Psoas muscle (tissue), 8 donors: ENCODE measurements at places on chromosomes 7 and 10. TPM values are rescaled to one million over a fixed set of nuclear protein-coding genes. Genes with fewer than 3 reads are reported as not detected.

Gene CTNNA3
- 5.2 TPM for polyA plus RNA-seq

DNA sequence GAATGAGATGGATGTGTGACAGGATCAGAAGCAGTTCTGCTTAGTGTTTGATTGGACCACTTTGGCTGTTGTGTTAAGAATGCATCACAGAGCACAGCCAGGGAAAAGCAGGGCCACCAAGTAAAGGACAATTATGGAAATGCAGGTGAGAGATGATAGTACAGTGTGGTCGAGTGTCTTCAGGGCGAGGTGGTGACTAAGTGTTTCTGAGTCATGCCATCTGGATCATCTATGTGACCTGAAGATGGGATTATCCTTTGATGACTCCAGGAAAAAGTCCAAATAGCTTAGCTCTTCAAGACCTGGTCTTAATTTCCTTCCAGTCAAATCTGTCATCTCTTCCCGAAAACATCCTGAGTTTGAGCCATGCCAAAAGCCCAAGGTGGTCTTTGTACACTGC is 523.2 kb upstream of the IGFBP3 start:
- no peaks in the 10 kb centered on the region for H3K27me3 ChIP-seq
- H3K36me3 ChIP-seq: no peaks in the 10 kb centered on the region
- DNase-seq: no peak
- H3K4me3 ChIP-seq: no peak overlapping the region

DNA sequence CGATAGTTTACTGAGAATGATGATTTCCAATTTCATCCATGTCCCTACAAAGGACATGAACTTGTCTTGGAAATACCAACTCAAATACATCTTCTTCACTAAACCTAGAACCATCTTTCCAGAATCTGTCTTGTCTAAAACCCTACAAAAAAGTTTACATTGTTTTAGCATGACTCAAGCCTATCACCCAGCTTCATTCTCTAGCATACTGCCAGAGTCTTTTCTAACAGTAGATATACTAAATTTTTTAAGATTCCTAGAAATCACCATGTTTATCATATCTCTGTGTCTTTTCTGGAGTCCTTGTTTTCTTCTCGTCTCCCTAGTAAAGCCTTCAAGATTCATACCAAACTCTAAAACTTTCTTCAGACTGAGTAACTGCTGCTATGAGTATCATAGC is 129.7 kb downstream of the SEMA3E start:
- no peaks in the 10 kb centered on the region for H3K27me3 ChIP-seq
- no peaks in the 10 kb centered on the region for H3K36me3 ChIP-seq
- H3K27ac ChIP-seq: no peak overlapping the region
- no peak overlapping the region for H3K4me3 ChIP-seq
- no peaks in the 10 kb centered on the region for H3K4me1 ChIP-seq

Gene PIP
- polyA plus RNA-seq: not detected

Gene SPDYE9
- polyA plus RNA-seq: not detected

DNA sequence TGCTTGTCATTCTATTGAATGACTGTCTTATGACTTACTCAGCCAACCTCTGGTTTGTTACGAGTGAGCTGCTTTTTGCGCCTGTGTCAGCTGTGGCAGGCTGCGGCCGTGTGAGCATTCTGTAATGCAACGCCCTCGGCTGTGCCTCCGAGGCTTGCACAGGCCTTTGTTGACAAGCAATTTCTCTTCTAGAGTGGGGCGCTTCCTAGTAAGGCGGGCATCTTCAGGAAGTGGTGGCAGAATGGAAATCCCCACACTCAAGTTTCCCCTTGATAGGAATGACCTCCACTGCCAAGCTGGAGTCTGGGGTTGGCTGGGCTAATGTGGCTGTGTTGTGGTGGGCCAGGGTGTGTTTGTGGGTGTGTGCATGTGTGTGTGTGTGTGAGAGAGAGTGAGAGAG is 20.2 kb upstream of the TMEM178B start:
- no peaks in the 10 kb centered on the region for H3K4me1 ChIP-seq
- DNase-seq: no peak
- no peak overlapping the region for H3K4me3 ChIP-seq
- H3K27me3 ChIP-seq: no peaks in the 10 kb centered on the region
- no peak overlapping the region for H3K27ac ChIP-seq

- no peak for DNase-seq
- H3K27ac ChIP-seq: no peak overlapping the region
- H3K4me3 ChIP-seq: no peak overlapping the region
- peaks cover 3% of the 10 kb centered on the region for H3K27me3 ChIP-seq
- H3K4me1 ChIP-seq: no peaks in the 10 kb centered on the region
- H3K36me3 ChIP-seq: no peaks in the 10 kb centered on the region
Observed at GRCh38 chr10:17143055-17143690, 13.6 kb upstream of the CUBN start.

DNA sequence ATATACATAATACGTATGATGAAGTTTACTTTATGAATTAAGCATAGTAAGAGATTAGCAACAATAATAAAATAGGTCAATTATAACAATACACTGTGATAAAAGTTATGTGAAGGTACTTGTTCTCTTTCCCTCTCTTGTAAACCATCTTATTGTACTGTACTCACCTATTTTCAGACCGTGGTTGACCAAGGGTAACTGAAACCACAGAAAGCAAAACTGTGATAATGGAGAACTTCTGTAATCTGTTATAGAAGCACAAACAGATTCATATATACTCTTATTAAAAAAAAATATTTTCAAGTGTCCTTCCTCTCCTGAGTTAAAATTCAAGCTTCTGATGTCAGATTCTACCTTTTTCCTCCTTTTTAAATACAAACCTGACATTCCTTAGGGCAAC is 1247.8 kb upstream of the SORCS1 start:
- H3K27me3 ChIP-seq: no peaks in the 10 kb centered on the region
- H3K36me3 ChIP-seq: no peaks in the 10 kb centered on the region
- H3K4me3 ChIP-seq: no peak overlapping the region
- no peaks in the 10 kb centered on the region for H3K4me1 ChIP-seq
- no peak for DNase-seq

Gene TSPAN12
- 2.3 TPM for polyA plus RNA-seq

GRCh38 chr7:117017017-117017451 is 63.7 kb downstream of the ST7 start:
- peaks cover 72% of the 10 kb centered on the region for H3K4me1 ChIP-seq
- no peaks in the 10 kb centered on the region for H3K36me3 ChIP-seq
- no peaks in the 10 kb centered on the region for H3K27me3 ChIP-seq

Gene SPDYE6
- 0.08 TPM for polyA plus RNA-seq

DNA sequence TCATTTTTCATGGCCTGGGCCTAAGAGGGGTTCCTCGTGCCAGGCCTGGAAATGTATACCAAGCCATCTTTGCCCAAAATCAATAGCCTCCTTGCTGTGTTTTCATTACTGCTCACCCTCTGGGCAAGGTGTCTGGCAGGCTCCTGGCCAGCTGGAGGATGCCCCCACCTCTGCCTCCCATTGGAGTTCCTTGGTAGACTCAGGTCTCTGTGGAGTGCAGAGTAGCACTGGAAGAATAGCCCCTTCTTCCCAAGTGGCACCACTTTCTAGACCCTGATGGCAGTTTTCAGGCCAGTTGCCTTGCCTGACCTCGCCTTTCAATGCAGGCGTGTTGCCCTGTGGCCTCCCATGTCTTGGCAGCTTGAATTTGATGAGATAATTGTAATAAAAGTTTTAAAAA is 55.7 kb upstream of the AQP1 start:
- no peak overlapping the region for H3K27ac ChIP-seq
- no peaks in the 10 kb centered on the region for H3K27me3 ChIP-seq
- H3K4me3 ChIP-seq: no peak overlapping the region
- H3K4me1 ChIP-seq: no peaks in the 10 kb centered on the region
- DNase-seq: no peak
- H3K36me3 ChIP-seq: no peaks in the 10 kb centered on the region

Gene GLI3
- 0.24 TPM for polyA plus RNA-seq

- H3K27me3 ChIP-seq: no peaks in the 10 kb centered on the region
- no peaks in the 10 kb centered on the region for H3K36me3 ChIP-seq
- no peak for DNase-seq
- peaks cover 46% of the 10 kb centered on the region for H3K4me1 ChIP-seq
Observed at GRCh38 chr10:99976886-99977665, 32.7 kb downstream of the DNMBP start.
